SK-N-SH (cell line): ENCODE measurements at places on chromosomes 6 and 20. TPM values are rescaled to one million over a fixed set of nuclear protein-coding genes. Genes with fewer than 3 reads are reported as not detected.

Gene SIRPB2
- polyA plus RNA-seq = not detected in 2 replicates

DNA sequence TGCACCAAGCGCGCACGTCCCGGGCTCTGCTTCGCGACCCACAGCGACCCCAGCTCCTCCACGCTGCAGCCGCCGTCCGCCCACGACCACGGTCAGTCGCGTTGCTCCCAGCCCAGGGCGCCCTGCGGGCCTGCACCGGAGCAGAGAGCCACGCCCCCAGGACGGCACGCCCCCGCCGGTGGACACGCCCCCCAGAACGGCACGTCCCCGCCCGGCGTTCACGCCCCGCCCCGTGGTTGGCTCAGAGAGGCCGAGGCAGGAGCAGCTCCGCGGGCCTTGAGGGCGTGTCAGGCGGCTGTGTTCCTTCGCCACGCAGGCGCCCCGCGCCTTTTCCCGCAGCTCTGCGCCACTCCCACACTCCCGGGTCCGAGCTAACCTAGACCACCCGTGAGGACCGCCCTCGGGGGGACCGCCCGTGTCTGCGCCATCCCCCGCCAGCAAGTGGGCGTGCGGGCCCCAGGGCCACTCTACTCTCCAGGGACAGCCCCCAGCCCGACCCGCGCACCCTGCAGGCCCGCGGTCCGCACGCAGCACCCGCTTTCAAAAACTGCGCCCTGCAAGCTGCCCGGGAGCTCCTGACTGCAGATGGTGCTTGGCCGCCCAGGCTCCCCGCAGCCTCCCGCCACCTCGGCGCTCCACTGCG is at the start of gene RNASET2:
RNASET2 (minus strand) TSS at position 107 of the 643 bp plus-strand sequence. CDS start 368 bp downstream, outside the sequence.
- peak; percentile 98 for DNase-seq
- no peaks in the 10 kb centered on the region for H3K4me1 ChIP-seq
- H3K27me3 ChIP-seq = no peaks in the 10 kb centered on the region
- H3K36me3 ChIP-seq = peaks cover 2% of the 10 kb centered on the region; the same call in 1 of the 2 replicates
- H3K4me3 ChIP-seq = peak within 1 kb of the TSS; percentile 82

- no peaks in the 10 kb centered on the region for H3K36me3 ChIP-seq
- DNase-seq = no peak
- no peak overlapping the region for H3K4me3 ChIP-seq
- peak overlapping the region; percentile 13; the same call in 1 of the 2 replicates for H3K27ac ChIP-seq
- H3K27me3 ChIP-seq = no peaks in the 10 kb centered on the region
These were observed 67.9 kb downstream of the SGK1 start for GRCh38 chr6:134249759-134250602.

GRCh38 chr6:81031416-81031815 is 721.1 kb downstream of the TENT5A start:
- DNase-seq = no peak
- no peaks in the 10 kb centered on the region for H3K27me3 ChIP-seq
- H3K36me3 ChIP-seq = no peaks in the 10 kb centered on the region
- no peak overlapping the region for H3K4me3 ChIP-seq

GRCh38 chr20:25258476-25258805 is 10.6 kb downstream of the PYGB start:
- H3K4me3 ChIP-seq = no peak overlapping the region
- no peaks in the 10 kb centered on the region for H3K4me1 ChIP-seq
- no peak for DNase-seq
- H3K27me3 ChIP-seq = no peaks in the 10 kb centered on the region
- no peak overlapping the region for H3K27ac ChIP-seq

DNA sequence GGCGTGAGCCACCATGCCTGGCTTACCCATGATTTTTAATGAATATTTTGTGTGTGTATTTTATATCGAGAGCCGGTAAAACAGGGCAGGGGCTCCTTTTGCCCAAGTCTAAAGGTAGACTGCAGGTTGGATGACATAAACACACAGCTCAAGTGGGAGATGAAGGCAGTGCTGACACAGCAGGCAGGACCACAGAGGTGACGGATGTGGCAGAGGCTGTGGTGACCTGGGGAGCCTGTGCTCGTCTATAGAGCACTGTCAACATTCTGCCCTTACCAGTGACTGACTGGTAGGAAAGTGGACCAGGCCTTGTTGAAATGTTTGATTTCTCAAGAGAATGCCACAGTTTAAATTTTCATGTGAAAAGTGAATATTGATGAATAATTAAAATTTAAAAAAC is 137.5 kb downstream of the ZFP64 start:
- no peak overlapping the region for H3K27ac ChIP-seq
- H3K36me3 ChIP-seq = no peaks in the 10 kb centered on the region
- no peaks in the 10 kb centered on the region for H3K27me3 ChIP-seq
- H3K4me1 ChIP-seq = peaks cover 2% of the 10 kb centered on the region; the same call in 1 of the 2 replicates
- H3K4me3 ChIP-seq = no peak overlapping the region
- no peak for DNase-seq

Gene ARMC2
- polyA plus RNA-seq = 2.4 and 4.3 TPM in 2 replicates

DNA sequence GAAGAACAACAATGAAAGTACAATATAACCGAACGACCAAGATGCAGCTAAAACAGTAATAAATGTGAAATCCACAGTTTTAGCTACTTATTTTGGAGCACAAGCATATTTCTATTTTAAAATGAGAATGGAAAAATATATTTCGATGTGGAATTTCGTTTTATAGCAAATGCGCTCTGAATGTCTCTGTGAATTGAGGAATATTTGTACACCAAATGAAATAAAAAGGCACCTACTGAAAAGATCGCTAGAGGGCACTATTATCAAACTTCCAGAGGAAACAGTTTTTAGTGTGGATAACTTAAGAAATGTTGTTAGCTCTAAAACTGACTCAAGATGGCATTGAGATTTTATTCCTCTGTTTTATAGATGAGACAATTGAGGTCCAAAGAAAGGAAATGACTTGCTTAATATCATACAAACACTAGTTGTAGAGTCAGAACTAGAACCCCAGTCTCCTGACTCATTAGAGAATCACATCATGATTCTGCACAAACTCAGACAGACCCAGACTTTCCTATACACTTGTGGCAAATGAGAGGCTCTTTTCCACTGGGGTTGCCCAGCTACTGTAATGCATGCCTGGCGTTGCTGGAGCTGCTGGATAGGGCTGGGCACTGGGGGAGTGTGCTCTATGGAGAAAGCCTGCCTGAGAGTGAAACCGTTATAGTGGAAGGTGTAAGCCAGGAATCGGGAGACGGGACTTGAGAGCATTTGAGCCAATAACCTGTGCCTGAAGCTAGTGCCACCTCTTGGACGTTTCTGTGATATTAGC is 51.9 kb downstream of the GCLC start:
- H3K27ac ChIP-seq = no peak overlapping the region
- peaks cover 9% of the 10 kb centered on the region; the same call in 1 of the 2 replicates for H3K4me1 ChIP-seq
- no peaks in the 10 kb centered on the region for H3K36me3 ChIP-seq
- DNase-seq = peak; percentile 30
- peak overlapping the region; percentile 28; the same call in 1 of the 2 replicates for H3K4me3 ChIP-seq

GRCh38 chr20:64083804-64084684 is at the start of gene LKAAEAR1:
Gene LKAAEAR1 (minus strand): TSS chr20:64084398. CDS start chr20:64084219, 179 bp downstream.
- no peaks in the 10 kb centered on the region for H3K36me3 ChIP-seq
- peaks cover 26% of the 10 kb centered on the region; the same call in 1 of the 2 replicates for H3K4me1 ChIP-seq
- no peaks in the 10 kb centered on the region; the same call in 1 of the 2 replicates for H3K27me3 ChIP-seq

GRCh38 chr20:34663213-34663943 is 13.5 kb downstream of the PIGU start:
- H3K27me3 ChIP-seq = no peaks in the 10 kb centered on the region
- no peak for DNase-seq
- H3K27ac ChIP-seq = no peak overlapping the region

DNA sequence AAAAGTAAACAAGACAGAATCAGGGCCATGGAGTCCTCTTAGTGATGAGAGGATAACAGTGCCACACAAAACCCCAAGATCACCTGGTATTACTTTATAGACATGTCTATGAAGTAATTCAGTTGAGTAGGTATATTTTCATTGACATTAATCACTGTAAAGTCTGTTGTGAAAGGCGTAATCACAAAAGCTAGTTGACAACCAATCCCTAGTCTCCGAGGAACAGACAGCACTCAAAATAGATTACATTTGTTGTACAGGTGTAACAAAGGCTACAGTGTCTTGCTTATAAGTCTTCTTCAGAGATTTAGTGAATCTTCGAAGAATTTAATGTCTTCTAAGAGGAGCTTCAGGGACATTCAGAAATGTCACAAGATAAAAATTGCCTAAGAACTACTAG is 120.1 kb downstream of the TMEM200A start:
- H3K27ac ChIP-seq = no peak overlapping the region
- no peaks in the 10 kb centered on the region for H3K4me1 ChIP-seq
- no peaks in the 10 kb centered on the region for H3K36me3 ChIP-seq
- DNase-seq = no peak
- no peaks in the 10 kb centered on the region for H3K27me3 ChIP-seq

DNA sequence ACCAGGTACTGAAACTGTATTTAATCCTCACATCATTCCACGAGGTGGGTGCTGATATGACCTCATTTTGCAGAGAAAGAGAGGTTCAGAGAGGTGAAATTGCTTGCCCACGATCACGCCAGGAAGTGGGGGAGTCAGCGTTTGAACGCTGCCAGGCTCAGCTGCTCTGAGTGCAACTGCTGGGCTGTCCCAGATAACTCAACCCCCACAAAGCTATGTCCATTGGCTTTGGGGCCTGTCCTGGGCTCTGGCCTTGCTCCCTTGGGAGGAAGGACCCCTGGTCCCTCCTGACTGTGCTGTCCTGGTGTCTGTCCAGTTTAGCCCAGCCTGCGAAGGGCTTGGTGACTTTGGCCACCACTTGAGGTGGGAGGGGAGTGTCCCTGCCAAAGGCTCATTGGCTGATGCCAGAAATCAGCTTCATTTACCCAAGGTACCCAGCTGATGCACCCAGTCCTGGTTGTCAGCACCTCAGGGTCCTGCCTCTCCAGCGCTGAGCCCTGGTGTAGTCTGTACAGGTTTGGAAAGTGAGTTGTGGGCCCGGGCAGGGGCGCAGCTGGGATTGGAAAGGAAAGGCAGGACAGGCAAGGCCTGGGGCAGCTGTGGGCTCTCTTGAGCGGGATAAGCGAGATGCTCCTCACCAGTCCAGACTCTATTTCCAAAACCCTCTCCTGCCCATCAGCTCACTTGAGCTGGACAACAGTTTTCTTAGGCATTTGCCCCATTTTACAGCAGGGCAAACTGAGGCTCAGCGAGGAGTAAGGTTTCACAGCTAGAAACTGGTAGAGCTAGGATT is 38.5 kb downstream of the SUN5 start:
- no peak overlapping the region for H3K27ac ChIP-seq
- no peak overlapping the region for H3K4me3 ChIP-seq
- peaks cover 39% of the 10 kb centered on the region for H3K27me3 ChIP-seq

Gene PLEKHG1
- polyA plus RNA-seq = under 0.01 and 0.02 TPM in 2 replicates

DNA sequence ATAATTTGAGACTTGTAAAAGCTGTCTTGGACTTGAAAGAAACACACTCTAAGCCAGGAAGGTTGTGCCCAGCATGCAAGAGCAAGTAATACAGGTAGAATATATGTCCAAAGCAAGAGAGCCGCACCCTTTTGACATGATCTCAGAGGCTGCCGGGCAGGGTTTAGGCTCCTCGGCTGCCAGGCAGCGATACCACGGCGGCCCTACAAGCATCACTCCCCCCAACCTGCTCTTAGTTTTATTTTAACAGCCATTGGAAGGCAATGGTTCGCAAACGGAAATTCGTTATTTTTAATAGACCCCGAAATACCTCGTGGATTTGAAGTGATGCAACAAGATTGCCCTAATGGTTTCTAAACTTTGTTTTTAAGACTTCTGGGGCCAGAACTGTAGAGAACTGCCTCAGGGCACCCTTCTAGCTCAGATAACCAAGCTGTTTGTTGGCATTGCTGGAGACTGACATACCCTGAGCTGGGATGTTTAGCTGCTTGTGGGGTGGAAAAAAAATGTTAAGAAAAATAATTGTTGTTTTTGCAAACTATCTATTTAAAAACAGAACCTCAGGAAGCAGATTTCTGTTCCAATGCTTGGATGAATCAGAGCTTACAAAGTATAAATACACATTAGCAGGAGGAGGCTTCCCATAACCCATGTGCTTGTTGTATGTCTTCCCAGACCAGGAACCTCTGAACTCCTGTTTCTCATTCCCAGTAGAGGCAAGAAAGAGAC is 39.0 kb downstream of the JAG1 start:
- H3K27me3 ChIP-seq = no peaks in the 10 kb centered on the region
- no peak overlapping the region for H3K27ac ChIP-seq
- H3K4me3 ChIP-seq = no peak overlapping the region
- peaks cover 20% of the 10 kb centered on the region for H3K4me1 ChIP-seq
- peaks cover 22% of the 10 kb centered on the region for H3K36me3 ChIP-seq
- DNase-seq = no peak

DNA sequence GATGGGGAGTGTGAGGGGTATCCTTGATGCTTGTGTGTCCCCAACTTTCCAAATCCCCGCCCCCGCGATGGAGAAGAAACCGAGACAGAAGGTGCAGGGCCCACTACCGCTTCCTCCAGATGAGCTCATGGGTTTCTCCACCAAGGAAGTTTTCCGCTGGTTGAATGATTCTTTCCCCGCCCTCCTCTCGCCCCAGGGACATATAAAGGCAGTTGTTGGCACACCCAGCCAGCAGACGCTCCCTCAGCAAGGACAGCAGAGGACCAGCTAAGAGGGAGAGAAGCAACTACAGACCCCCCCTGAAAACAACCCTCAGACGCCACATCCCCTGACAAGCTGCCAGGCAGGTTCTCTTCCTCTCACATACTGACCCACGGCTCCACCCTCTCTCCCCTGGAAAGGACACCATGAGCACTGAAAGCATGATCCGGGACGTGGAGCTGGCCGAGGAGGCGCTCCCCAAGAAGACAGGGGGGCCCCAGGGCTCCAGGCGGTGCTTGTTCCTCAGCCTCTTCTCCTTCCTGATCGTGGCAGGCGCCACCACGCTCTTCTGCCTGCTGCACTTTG is at the start of gene TNF:
TNF (plus strand) TSS at position 231 of the 567 bp plus-strand sequence; CDS start at position 408, 177 bp downstream.
- H3K27ac ChIP-seq = no peak within 1 kb of the TSS
- H3K4me1 ChIP-seq = no peaks in the 10 kb centered on the region
- H3K36me3 ChIP-seq = no peaks in the 10 kb centered on the region
- DNase-seq = no peak
- no peak within 1 kb of the TSS for H3K4me3 ChIP-seq

Gene SLC17A1
- not detected in 2 replicates for polyA plus RNA-seq

GRCh38 chr6:139249395-139249794 is 42.4 kb downstream of the TXLNB start:
- no peak for DNase-seq
- no peaks in the 10 kb centered on the region for H3K4me1 ChIP-seq
- H3K4me3 ChIP-seq = no peak overlapping the region
- no peak overlapping the region for H3K27ac ChIP-seq
- no peaks in the 10 kb centered on the region; the same call in 1 of the 2 replicates for H3K27me3 ChIP-seq

- H3K36me3 ChIP-seq = peaks cover 32% of the 10 kb centered on the region; the same call in 1 of the 2 replicates
- no peaks in the 10 kb centered on the region for H3K27me3 ChIP-seq
- H3K4me3 ChIP-seq = no peak overlapping the region
- DNase-seq = peak; percentile 51
- H3K4me1 ChIP-seq = no peaks in the 10 kb centered on the region; the same call in 1 of the 2 replicates
These were observed 16.9 kb upstream of the UBE2V1 start for GRCh38 chr20:50129662-50130355.

Gene TPD52L1
- polyA plus RNA-seq = 0.13 and 0.19 TPM in 2 replicates

- peaks cover 43% of the 10 kb centered on the region for H3K27me3 ChIP-seq
- H3K4me3 ChIP-seq = peak overlapping the region; percentile 27; the same call in 1 of the 2 replicates
- H3K36me3 ChIP-seq = no peaks in the 10 kb centered on the region
- no peak overlapping the region for H3K27ac ChIP-seq
These were observed 657 bp downstream of the EMILIN3 start for GRCh38 chr20:41365777-41366545.

GRCh38 chr6:2665146-2666070 is 85.3 kb downstream of the MYLK4 start:
- no peaks in the 10 kb centered on the region for H3K4me1 ChIP-seq
- H3K27ac ChIP-seq = no peak overlapping the region
- DNase-seq = no peak

GRCh38 chr20:33594743-33595142 is 67.4 kb upstream of the C20orf144 start:
- no peak overlapping the region for H3K27ac ChIP-seq
- DNase-seq = no peak
- H3K4me3 ChIP-seq = no peak overlapping the region
- peaks cover 5% of the 10 kb centered on the region; the same call in 1 of the 2 replicates for H3K4me1 ChIP-seq
- no peaks in the 10 kb centered on the region for H3K27me3 ChIP-seq

Gene GLP1R
- polyA plus RNA-seq = not detected in 2 replicates
